ENCODE measurements at places on chromosomes 12 and 14. TPM values are rescaled to one million over a fixed set of nuclear protein-coding genes. Genes with fewer than 3 reads are reported as not detected.

- no peak for DNase-seq
These were observed 128.3 kb upstream of the EVL start for GRCh38 chr14:99936738-99937474.

DNA sequence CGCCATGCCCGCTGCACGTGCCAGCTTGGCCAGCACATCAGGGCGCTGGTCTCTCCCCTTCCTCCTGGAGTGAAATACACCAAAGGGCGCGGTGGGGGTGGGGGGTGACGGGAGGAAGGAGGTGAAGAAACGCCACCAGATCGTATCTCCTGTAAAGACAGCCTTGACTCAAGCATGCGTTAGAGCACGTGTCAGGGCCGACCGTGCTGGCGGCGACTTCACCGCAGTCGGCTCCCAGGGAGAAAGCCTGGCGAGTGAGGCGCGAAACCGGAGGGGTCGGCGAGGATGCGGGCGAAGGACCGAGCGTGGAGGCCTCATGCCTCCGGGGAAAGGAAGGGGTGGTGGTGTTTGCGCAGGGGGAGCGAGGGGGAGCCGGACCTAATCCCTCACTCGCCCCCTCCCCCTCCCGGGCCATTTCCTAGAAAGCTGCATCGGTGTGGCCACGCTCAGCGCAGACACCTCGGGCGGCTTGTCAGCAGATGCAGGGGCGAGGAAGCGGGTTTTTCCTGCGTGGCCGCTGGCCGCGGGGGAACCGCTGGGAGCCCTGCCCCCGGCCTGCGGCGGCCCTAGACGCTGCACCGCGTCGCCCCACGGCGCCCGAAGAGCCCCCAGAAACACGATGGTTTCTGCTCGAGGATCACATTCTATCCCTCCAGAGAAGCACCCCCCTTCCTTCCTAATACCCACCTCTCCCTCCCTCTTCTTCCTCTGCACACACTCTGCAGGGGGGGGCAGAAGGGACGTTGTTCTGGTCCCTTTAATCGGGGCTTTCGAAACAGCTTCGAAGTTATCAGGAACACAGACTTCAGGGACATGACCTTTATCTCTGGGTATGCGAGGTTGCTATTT is 914 bp upstream of the CCND2 start:
- peak; percentile 82 for DNase-seq

DNA sequence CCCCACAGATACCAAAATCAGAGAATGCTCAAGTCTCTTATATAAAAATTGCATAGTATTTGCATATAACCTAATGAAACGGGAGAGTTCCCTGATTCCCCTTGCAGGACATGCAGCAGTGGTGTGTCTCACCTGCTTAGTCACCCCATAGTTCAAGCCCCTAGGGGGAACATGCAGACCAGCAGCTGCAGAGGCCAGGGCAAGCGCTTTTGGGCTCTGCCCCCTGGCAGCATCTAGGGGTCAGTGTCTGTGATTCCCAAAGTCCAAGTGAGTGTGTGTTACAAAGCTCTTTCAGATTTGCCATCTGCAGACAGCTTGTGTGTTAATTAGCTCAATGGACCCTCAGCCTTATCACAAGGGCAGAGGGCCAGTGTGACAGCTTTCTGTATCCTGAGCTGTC is 110.1 kb downstream of the DNAI7 start:
- no peak for DNase-seq

DNA sequence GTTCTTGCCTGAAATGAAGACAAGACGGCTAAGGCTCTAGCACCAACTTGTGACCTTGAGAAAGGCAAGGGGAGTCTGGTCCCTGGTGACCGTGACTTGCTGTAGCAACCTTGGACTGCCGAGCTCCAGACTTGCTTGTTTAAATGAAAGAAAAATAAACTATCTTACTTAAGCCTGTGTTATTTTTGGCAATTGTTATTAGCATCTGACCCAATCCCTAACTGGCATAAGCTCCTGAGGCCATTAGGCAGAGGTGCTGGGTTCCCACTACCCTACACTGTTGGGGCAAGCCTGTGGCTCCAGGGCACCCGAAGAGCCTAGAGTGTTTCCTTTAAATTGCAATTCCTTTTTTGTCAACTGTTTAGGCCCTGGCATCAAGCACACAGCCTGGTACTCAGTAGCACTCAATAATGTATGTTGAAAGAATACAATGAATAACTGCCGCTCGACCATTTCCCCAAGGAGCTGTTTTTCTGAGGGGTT is 106.9 kb upstream of the HIF1A start:
- DNase-seq, result no peak

- no peak for DNase-seq
These were observed 1480.2 kb downstream of the AACS start for GRCh38 chr12:126545411-126545810.

DNA sequence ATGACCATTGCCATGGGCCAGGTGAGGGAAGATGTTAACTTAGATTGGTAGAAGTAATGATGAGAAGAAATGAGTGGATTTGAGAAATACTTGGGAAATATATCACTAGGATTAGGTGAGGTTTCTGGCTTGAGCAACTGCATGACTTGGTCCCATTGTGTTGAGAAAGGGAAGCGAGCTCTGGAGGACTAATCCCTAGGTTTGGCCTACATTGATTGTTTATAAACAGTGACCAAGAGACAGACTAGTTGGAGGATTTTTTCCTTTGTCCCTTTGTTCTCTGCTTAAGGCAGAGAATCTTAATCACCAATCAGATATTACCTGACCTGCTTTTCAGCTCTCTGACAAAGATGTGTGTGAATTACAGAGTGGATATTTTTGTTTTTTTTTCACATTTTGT is 100.5 kb downstream of the AEBP2 start:
- no peak for DNase-seq

DNA sequence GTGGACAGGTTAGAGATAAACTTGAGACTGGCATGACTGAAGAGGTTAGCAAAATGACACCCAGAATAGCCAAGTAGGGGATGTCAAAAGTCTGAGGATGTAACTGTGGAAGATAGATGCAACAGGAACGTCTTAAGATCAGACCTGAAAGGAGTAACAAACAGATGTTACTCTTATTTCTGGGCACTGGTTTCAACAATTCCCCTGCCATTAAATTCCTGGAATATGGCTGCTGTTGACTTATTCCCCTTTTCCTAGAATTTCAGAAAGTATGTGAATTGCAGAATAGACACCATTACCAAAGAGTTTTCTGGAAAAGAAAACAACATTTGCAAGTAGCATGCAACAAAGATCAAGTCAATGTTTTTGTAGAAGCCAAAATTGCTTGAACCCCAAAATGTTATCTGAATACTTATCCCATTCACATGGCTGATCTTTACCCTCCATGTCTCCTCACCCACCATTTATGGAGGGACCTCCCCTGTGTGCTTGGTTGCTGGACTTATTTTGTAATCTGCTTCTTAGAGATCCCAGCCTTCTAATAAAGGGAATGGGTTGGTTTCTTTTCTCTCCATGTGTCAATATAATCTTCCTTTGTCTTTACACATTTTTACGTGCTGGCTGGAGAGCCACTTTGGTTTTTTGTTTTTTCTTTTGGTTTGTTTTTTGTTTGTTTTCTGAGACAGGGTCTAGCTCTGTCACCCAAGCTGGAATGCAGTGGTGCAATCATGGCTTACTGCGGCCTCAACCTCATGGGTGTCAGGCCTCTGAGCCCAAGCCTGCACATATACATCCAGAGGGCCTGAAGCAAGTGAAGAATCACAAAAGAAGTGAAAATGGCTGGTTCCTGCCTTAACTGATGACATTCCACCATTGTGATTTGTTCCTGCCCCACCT is 57.0 kb downstream of the BBS10 start:
- no peak for DNase-seq

DNA sequence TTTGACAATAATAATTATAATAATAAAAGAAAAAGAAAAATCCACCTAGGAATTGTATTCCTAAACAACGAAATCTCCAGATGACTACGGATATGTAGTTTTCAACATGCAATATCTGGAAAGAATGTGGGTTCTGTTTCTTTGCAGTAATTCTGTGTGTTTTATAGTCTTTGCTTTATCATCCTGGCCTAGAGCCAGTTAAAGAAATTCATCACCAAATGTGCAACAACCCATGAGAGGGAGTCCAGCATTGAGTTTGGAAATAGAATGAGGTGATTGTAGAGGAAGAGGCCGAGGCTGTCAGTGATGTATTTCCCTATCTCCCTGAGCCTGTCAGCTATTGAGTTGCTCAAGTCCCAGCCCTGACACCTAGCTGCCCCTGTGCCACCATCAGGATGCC is 200.5 kb upstream of the DCN start:
- no peak for DNase-seq

GRCh38 chr12:111268738-111269572 is 99.9 kb downstream of the PHETA1 start:
- DNase-seq, result no peak

DNA sequence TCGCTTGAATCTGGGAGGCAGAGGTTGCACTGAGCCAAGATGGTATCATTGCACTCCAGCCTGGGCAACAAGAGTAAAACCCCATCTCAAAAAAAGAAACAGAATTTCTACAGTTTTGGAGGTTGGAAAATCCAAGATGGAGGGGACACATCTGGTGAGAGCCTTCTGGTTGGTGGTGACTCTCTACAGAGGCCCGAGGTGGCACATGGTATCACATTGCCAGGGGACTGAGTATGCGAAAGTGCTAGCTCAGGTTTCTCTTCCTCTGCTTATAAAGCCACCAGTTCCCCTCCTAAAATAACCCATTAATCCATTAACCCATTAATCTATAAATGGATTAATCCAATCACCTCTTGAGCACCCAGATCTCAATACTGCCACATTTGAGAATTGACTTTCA is 70.8 kb upstream of the DACT1 start:
- no peak for DNase-seq

Gene WASHC3
- 29.4 TPM for total RNA-seq

Gene KSR2
- total RNA-seq, result 0.10 TPM

Gene GYS2
- not detected for total RNA-seq

Gene PPP1R1A
- 10.8 TPM for total RNA-seq

Data from tongue (tissue), 3 donors.